ENCODE measurements at places on chromosomes 5 and 9. TPM values are rescaled to one million over a fixed set of nuclear protein-coding genes. Genes with fewer than 3 reads are reported as not detected.

- DNase-seq: no peak
These were observed 43.2 kb upstream of the ANKRD33B start for GRCh38 chr5:10520706-10521105.

C5orf15 gene
- 13.9 TPM for total RNA-seq

DNA sequence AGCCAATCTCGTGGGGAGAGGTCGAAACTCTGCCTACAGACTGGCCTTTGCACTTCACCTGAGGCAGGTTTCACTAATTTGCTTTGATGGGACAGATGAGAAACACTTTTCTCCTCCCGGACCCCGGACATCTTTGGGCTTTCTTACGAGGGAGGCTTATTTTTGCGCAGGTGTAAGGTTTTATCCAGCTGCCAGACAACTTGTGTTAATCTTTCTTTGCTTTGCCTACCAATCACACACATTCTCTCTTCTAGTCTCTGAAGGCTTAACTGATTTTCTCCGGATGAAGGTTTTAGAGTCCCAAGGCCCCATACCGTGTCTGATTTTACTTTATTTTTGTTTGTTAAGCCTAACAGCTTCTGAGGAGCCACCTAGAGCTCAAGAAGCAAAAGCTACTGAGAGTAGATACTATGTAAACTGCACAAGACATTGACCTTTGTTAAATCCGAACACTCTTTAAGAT, 436 bp upstream of the EMB start:
- no peak for DNase-seq

GRCh38 chr5:118060833-118061232, 927.5 kb downstream of the DTWD2 start:
- DNase-seq: no peak

GRCh38 chr5:66859526-66859925, 263.3 kb downstream of the MAST4 start:
- DNase-seq: no peak

DNA sequence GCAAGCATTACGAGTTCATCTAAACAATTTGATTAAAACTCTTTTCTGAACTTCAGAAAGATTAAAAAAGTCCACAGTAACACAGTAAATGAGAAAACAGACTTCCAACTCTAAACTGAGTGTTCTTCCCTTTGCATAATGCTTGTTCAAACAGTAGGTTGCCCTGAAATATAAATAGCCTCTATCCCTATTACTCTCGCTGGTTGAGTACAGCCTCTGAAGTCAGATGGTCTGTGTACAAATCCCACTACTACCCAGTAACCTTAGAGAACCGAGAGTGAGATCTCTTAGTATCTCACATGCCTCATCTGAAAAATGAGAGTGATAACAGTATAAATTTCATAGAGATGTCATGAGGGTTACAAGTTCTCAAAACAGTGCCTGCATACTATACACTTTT, 591.6 kb downstream of the CAAP1 start:
- DNase-seq: no peak

- DNase-seq: no peak
These were observed 39.8 kb upstream of the SLC24A2 start for GRCh38 chr9:19828576-19829109.

DNA sequence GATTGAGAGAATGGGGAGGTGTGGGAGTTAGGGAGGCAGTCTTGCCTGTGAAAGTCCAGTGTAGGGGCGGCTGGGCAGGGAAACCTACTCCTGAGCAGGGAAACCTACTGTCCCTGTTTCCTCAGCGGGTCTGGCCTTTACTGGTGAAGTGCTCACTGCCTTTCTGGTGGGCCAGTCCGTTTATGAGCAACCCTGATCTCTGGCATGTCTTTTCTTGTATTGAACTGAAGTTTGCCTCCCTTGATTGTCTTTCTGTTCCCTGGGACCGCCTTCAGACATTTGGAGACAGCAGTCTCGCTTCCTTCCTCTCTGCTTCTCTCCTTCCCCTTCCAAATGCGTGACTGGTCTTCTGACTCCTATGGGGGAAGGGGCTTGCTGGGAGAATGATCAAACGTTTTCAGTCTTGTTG, 2.9 kb downstream of the SNX18 start:
- DNase-seq: no peak

DNA sequence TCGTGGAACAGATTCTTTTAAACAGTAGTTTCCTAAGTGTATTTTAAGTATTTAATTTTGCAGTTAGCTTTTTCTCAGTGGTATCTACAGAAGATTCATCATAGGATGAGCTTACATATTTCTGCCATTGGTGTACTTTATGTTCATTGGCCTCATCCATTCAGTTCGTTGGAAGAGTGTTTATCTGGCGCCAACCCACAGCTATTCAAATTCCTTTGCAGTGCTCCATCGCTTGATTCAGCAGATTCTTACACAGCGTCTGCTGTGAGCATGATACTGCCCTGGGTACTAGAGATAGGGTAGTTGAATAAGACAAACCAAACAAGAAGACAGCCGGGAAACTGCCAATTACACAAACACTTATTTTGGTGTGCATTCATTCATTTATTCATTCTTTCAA, 55.1 kb downstream of the NUP214 start:
- DNase-seq: no peak

DNA sequence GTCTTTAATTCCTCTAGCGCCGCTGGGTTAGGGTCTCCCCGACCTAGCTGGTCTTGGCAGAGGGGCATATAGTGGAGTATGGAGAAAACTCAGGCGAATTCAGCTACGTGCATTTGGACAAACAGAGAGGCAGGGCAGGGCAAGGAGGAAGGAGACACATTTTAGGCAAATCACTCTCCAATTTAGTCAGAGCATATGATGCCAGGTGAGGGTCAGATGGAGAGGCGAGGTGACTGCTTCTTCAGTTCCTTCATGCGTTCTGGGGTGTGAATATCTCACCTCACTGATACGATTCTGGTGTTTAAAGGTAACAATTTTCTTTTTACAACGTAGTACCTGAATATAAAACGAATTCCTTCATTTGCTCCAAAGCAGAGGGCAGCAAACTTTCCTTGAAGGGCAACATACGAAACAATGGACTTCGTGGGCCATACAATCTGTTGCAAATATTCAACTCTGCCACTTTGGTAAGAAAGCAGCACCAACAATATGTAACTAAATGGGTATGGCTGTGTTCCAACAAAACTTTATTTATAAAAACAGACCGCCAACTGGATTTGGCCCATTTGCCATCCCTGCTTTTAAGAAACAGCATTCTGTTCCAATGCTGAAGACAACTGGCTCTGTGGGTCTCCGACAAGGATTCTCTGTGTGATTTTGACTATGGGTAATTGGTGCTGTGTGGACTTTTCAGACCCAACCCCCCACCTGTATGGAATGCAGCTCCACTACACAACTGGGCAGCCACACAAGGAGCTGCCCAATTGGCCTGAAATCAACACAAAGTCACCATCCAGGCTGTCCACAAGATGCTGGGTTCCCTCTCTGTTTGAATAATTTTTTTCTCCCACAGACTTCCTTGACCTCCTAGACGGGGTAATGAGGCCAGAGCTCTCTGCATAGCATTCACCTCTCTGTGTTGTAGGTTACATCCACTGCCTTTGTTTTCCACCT, 53.8 kb downstream of the RAPGEF1 start:
- no peak for DNase-seq

DNA sequence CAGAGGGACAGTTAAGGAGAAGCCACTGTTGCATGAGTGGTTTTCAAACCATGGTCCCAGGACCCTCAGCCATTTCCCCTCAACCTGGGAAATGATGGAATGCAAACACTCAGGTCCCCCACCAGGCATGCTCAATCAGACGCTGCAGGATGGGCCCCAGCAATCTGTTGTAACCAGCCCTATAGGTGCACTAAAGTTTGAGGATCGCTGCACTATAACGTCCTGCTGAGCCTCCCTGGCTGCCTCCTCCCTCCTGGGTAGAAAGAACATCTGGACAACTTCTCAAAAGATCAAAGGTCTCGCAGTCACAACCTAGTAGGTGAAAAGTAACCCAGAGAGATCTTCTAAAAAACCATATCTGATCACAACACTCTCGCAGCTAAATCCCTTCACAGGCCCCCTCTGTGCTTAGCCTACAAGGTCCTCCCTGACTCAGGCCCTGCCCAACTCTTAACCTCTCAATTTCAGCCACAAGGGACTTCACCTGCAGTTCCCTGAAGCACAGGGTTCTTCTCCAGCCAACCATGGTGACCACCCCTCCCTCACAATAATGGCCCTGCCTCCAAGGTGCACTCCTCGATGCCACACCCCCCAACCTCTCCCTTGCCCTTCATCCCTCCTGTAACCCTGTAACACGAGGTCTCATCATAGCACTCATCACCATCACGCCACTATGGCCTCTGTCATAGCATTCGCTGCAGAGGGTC, 3.5 kb downstream of the SHB start:
- no peak for DNase-seq

GRCh38 chr9:71562140-71562539, 206.2 kb downstream of the CEMIP2 start:
- no peak for DNase-seq

GRCh38 chr5:126924331-126925033, 105.9 kb downstream of the MARCHF3 start:
- DNase-seq: no peak

DNA sequence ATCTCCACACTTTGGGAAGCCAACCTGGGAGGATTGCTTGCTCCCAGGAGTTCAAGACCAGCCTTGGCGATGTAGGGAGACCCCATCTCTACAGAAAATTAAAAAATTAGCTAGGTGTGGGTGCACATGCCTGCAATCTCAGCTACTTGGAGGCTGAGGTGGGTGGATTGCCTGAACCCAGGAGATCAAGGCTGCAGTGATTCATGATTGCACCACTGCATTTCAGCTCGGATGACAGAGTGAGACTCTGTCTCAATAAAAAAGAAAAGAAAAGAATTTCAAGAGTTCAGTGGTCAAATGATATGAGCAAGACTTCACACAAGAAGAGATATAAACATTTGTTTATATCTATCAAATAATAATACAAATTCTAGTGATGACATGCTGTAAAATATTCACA, 23.0 kb upstream of the MTAP start:
- DNase-seq: no peak

- no peak for DNase-seq
These were observed 6.7 kb downstream of the NRARP start for GRCh38 chr9:137295238-137295811.

SGTB gene
- 3.8 TPM for total RNA-seq

DNA sequence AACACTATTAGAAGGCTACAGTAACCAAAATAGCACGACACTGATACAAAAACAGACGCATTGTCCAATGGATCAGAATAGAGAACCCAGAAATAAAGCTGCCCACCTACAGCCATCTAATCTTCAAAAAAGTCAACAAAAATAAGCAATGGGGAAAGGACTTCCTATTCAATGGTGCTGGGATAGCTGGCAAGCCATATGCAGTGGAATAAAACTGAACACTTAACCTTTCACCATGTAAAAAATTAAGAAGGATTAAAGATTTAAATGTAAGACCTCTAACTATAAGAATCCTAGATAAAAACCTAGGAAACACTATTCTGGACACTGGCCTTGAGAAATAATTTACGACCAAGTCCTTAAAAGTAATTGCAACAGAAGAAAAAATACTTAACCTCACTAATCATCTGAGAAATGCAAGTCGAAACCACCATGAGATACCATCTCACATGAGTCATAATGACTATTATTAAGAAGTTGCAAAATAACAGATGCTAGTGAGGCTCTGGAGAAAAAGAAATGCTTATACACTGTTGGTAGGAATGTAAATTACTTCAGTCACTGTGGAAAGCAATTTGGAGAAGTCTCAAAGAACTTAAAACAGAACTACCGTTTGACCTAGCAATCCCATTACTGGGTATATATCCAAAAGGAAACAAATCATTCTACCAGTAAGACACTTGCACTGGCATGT, 203.3 kb upstream of the CDH9 start:
- no peak for DNase-seq

DNA sequence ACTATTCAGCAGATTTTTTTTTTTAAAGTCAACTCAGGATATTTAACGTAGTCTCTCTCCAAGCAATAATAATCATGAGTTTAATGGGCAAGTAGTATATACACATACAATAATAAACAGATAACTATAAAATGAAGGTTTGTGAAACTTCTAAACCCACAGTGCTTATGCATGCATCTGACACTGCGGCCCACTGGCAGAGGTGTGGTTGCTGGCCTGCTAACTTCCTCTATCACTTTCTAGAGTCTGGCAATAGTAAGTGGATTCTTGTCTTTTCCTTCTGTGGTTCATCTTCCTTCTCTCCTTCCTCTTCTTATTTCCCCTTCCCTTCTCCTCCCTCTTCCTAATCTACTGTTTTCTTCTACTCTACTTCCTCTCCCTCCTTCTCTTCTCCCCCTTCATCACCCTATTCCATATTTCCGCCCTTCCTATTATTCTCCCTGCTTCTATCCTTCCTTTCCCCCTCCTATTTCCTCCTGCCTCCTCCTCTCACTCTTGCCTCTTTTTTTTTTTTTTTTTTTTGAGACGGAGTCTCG, 18.6 kb upstream of the AGXT2 start:
- no peak for DNase-seq

BARX1 gene
- not detected for total RNA-seq

DNA sequence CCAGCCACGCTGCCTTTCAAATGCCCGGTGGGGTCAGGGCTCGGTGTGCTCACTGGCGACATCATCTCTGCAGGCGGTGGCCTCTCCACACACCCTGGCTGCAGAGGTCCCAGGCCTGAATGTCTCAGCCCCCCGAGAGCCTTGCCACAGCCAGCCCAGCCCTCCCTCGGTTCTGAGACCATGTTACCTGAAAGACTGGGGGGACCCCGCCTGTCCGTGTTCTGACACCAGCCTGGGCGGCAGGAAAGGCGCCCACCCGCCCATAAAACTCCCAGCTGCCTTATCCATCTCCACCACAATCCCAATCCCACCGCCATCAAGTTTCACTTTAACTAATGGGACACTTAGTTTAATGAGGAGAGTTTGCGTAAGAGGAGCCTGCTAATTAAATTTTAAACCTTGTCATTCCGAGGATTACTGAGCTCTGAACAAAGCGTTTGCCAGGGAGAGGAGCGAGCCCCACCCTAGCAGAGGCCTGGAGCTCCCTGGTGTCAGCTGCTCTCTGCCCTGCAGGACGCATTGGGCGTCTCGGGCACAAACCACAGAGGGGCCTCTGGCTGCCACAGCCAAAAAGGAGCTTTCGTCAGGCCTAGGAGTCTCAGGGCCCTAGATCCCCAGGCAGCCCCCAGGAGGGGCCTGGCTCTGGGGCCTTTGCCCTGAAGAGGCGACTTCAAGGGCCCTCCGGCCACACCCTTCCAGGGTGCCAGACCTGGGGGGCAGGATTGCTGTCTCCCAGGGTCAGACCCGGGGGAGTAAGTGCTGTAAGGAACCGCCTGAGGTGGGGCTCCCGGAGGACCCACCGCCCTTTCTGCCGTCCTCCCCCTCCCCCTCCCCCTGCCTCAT, 15.3 kb downstream of the LHX3 start:
- DNase-seq: no peak

BTNL8 gene
- total RNA-seq: not detected

OR1Q1 gene
- total RNA-seq: not detected

- no peak for DNase-seq
These were observed 106.6 kb downstream of the RGS3 start for GRCh38 chr9:113570106-113570505.
